ENCODE measurements at places on chromosomes 16 and 17. TPM values are rescaled to one million over a fixed set of nuclear protein-coding genes. Genes with fewer than 3 reads are reported as not detected.

DNA sequence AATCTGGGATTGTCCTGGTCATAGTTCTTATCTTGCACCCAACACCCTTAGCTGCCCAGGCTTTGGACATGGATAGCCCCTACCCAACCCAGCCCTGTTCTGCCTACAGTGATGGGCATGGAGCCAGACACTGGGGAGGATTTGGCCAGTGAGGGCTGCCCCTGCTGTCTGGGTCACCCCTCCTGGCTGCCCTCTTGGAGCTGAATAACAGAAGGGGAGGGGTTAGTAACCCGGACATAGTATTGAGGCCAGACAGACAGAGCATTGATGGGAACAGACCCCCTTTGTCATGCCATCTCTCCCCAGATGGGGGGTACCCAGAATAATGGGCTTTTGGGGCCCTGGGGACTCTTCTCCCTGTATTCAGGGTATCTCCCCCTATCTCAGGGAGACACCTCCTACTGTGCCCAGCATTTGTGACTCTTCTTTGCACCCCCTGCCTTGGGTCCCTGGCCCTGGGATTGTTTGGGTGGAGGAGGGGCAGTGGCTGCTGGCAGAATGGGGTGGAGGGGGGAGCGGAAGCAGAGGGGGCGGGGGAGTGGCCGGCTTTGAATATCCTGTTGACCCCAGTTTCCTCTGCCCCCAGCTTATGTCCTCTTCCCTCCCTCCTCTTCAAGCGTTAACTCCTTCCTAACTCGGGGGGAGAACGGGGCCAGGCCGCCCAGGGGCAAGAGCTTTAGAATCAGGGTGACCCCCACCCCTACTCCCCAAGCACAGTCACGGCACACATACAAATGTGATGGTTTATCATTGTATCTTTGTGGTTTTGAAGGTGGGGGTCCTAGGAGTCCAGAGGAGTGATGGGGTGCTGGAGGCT, 17.0 kb downstream of the GJD3 start:
- no peak for DNase-seq

DNA sequence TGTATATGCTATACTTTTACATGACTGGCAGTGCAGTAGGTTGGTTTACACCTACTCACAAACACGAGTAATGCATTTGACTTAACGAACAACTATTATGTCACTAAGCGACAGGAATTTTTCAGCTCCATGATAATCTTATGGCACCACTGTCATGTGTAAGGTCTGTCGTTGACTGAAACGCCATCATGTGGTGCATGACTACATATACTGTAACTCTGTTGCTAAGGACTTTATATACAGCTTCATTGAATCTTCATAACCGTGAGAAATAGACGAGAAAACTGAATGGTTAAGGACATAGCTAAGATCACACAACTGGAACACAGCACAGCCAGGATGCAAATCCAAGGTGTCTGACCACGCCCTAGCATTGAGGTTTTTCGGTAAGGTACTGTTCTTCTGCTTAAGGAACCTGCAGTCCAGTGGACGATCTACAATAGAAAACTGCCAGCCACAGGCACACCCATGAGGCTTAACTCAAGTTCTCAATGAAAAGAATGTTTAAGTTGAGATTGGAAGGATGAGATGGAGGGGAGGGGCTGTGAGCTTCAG, 3.3 kb downstream of the CFAP20 start:
- no peak for DNase-seq

GRCh38 chr17:68172461-68172954, 75.3 kb upstream of the AMZ2 start:
- peak; percentile 63 for DNase-seq

GRCh38 chr17:27326051-27326450, 32.1 kb downstream of the WSB1 start:
- DNase-seq: no peak

DNA sequence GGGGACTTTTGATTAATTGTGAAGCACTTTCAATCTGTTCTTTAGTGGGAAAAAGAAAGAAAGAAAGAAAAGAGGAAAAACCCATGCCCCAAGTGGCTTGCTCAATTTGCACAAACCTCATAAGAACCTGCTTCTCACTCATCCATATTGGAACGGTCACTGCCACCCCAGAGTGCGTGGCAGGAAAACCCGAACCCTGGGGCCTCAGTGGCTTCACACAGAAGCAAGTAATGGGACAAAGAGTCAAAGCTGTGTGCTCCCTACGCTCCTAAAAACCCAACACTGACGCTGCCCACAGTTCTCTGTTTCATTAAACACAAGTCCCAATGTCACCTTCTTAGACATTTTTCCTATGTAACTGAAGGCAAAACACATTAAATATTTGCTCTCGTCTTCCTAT, 1.2 kb downstream of the SLC6A4 start:
- DNase-seq: no peak

DNA sequence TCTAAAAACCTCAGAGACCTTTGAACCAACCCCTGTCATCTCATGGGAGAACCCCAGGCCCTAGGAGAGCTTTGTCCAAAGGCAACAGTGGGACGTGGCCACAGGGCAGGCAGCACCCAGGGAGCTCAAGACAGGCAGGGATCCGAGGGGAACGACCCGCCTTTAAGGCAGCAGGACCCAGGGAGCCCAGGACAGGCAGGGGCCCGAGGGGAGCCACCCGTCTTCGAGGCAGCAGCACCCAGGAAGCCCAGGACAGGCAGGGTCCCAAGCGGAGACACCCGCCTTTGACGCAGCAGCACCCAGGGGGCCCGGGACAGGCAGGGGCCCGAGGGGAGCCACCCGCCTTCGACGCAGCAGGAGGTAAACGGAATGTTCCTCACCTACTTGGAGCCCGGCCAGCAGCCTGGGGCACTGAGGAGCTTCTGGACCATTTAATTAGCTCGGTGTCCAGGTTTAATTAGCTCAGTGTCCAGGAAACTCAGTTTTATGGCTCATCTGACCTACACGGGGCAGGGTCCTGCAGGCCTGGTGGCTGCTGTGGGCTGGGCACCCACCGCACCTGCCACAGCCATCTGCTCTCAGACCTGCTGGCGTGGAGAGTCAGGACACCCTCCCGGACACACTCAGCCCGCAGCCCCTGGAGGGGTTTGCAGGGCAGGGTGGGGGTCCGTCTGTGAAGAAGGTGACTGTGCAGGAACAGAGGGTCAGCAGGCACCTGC, 24.4 kb downstream of the PIEZO1 start:
- no peak for DNase-seq

DNA sequence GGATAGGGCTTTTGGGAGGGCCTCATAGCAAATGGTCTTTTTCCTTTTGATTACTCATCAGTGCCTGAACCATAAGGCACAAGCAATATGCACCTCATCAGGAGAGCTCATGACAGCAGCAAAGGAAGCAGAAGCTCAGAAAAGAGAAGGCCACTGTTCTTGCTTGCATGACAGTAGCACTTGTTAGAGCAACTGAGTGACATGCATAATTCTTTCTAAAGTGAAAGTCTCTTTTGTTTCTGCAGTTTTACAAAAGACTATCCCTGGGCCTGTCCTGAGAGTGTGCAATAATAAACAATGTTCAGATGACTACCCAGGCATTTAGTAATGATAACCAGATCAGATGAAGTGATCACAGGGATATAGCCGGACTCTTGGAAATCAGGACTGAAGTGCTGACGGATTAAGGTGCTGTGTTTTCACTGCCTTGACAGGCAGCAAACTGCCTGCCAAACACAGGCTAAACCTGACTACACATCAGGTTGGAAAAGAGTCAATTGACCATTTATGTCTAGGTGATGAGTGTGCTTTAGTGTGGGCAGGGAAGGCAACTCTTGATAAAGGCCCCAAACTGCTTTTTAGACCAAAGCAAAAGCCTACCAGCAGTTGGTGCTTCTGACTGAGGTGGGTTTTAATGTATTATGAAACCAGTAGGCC, 1860.3 kb downstream of the TP53TG3F start:
- no peak for DNase-seq

- peak; percentile 72 for DNase-seq
These were observed 25.6 kb upstream of the NPTX1 start for GRCh38 chr17:80501741-80502577.

Gene PYY
- total RNA-seq: not detected

Gene RHBDF1
- total RNA-seq: 23.3 TPM

Gene RECQL5
- total RNA-seq: 25.5 TPM

Gene RPUSD1
- 33.1 TPM for total RNA-seq

Gene SLC7A6OS
- 18.2 TPM for total RNA-seq

Data from NCI-H460 (cell line).